Parietal lobe (tissue), 2 donors: ENCODE measurements at places on chromosomes 7 and 10. TPM values are rescaled to one million over a fixed set of nuclear protein-coding genes. Genes with fewer than 3 reads are reported as not detected.

FAM185A gene
- 27.2 TPM for total RNA-seq

DPYSL4 gene
- total RNA-seq = 69.5 TPM

THSD7A gene
- total RNA-seq = 41.6 TPM

TCAF2 gene
- 1.6 TPM for total RNA-seq

CCM2 gene
- 24.7 TPM for total RNA-seq
